Hindlimb muscle (tissue), 1 donor: ENCODE measurements at places on chromosomes 6 and 20. TPM values are rescaled to one million over a fixed set of nuclear protein-coding genes. Genes with fewer than 3 reads are reported as not detected.

DNA sequence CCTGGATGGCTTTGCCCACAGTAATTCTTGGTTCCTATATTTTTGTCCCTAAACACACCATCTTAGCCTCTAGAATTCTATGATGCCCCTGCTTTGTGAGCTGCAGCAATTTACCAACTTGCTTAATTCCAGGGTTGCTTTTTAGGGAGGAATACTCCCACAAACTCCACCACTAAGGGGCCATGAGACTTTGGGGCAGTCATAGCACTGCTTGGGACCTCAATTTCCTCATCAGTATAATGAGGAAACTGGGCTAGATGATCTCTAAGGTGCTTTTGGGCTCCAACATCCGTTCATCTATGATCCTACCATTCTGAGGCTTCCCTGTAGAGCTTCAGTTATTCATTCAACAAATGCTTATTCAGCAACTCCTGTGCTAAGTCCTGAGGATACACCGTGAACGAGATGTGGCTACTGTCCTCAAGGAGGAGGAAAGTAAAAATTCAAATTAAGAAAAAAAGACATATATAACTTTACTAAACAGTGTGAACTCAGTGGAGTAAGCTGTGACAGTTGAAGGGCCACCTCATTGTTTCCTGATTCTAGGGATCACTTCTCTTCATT is 75.3 kb downstream of the PRDM1 start:
- no peak for DNase-seq

TXLNB gene
- polyA plus RNA-seq: 128 TPM

- DNase-seq: no peak
Observed at GRCh38 chr20:44089987-44090674, 96.9 kb downstream of the JPH2 start.

GRCh38 chr20:5164645-5165625 is 38.1 kb downstream of the CDS2 start:
- DNase-seq: no peak

DNA sequence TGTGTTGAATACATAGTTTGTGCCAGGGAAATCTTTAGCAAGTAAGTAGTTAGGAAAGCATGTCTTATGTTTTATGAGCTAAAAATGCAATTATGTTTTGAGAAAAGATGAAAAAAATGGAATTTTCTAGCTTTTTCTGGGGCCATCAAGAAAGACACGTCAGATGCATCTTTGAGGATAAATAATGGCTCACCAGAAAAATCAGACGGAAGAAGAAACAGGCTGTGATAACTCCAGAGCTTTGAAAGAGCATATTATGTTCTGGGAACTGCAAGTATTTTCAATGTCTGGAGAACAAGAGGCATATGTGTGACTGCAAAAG is 173.7 kb downstream of the CLVS2 start:
- DNase-seq: no peak

RIPOR3 gene
- 4.0 TPM for polyA plus RNA-seq

GRCh38 chr20:22863826-22864225 is 171.3 kb upstream of the SSTR4 start:
- DNase-seq: no peak

GRCh38 chr6:54802775-54803634 is 43.6 kb upstream of the FAM83B start:
- no peak for DNase-seq

TSBP1 gene
- polyA plus RNA-seq: not detected

SMIM29 gene
- polyA plus RNA-seq: 10.3 TPM
